ENCODE measurements at places on chromosomes 3 and 15.

- no peak for DNase-seq
Observed at GRCh38 chr3:52790741-52791140, 3.9 kb upstream of the ITIH3 start.

GRCh38 chr15:80177156-80177555, 24.4 kb downstream of the FAH start:
- DNase-seq, result no peak

- DNase-seq, result no peak
Observed at GRCh38 chr3:27289769-27290413, 79.3 kb downstream of the NEK10 start.

- no peak for DNase-seq
Observed at GRCh38 chr3:87367736-87368135, 91.4 kb upstream of the POU1F1 start.

DNA sequence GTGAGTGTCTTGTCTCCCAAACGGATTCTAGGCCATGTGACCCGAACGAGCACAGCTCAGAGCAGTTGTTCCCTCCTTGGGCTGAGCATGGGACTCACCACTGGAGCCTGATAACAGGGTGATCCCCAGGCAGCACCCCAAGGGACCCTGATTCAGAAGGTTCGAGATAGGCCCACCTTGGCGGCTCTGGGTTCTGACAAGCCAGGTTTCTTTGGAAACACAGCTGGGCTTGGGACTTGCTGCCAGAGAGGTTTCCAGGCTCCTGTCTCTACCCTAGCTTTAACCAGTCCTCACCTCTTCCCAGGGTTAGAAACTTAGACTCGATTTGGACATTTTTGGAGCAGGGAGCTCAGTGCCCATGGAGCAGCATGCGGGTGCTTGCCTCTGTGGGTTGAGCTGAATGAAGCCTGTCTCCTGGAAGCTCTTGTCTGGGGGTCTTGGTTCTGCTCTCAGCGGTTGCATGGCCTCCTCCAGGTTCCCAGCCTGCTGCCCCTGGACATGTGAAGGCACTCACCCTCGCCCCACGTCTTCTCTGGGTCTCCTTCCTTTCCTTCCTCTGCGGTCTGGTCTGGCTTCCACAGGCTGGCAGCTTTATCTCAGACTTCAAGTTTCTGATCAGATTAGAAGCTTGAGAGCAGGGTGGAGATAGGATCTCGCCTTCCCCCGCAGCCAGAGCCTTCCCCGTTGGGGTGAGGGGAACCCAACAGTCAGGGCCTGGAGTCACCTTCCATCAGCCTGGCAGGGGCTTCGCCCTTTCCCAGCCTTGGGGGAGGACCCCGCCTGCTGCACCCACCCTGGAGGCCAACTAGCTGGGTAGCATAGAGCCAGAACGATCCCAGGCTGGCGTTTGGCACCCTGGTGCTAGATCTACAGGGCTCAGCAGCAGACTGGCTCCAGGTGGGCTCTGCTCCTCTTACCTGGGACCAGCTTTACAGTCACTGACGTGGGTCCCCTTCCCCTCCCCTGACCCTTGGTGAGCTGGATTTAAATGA, 21.0 kb downstream of the PAQR5 start:
- no peak for DNase-seq

DNA sequence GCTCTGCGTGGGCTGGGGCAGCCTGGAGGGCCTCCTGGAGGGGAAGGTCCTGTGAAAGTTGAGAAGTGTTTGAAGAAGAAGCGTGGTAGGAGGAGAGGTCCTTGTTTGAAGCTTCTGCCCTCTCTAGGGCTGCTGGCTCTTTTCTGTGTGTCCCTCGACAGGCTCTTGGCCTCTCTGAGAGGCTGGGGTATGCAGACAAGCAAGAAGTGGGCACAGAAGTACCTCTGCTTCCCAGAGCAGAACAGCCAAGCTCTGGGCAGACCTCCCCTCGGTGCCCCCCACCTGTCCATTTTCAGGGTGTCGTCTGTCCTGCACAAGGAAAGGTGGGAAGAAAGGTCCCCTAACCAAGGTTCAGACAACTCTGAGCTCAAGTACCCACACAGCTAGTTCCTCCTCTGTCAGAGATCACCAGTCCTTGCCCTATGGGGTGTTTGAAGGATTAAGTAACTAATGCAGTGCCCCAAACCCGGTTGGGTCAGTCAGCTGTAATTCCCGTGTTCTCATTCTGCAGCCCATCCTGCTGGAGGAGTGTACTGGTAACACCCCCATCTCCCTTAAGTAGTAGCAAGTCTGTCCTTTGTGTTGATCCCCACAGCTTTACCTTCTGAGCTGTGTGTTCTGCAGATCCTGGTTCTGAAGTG, 6.3 kb downstream of the CSK start:
- no peak for DNase-seq

GRCh38 chr3:149596134-149596770, 61.6 kb downstream of the WWTR1 start:
- no peak for DNase-seq

GRCh38 chr3:37540786-37541185, 320.9 kb upstream of the CTDSPL start:
- no peak for DNase-seq

GRCh38 chr3:18284716-18285115, 140.4 kb downstream of the SATB1 start:
- no peak for DNase-seq

GRCh38 chr15:81285461-81285860, 38.5 kb downstream of the STARD5 start:
- DNase-seq, result no peak
